ENCODE measurements at places on chromosomes 11 and 22.

GRCh38 chr22:19892925-19893324 lies 38.3 kb upstream of the GNB1L start:
- no peak for DNase-seq

DNA sequence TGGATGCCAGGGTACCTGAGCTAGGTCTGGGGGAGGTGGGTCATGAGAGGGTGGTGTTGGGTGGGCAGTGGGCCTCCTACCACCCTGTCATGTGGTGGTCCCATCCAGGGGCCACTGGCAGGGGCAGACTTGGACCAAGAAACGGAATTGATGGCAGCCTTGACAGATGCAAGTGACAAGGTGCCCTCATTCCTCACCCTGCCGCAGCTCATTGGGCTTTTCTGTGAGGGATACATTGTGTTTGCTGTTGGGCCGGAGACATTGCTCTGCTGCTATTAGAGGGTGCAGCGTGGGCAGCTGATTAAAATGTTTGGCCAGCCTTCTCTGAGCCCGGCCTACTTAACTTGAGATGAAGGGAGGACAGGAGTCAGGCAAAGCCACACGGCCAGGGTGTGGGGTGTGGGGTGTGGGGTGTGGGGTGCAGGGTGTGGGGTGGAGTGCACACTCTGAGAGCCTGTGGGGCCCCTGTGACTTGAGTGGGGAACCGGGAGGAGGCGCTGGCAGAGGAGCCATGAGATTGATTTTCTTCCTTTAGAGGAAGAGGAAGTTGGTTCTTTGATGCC lies 351.5 kb downstream of the TBC1D22A start:
- DNase-seq, result no peak

- DNase-seq, result no peak
Observed at GRCh38 chr22:27877501-27877900, 41.6 kb downstream of the PITPNB start.

GRCh38 chr22:47367993-47368945 lies 605.8 kb downstream of the TBC1D22A start:
- no peak for DNase-seq

DNA sequence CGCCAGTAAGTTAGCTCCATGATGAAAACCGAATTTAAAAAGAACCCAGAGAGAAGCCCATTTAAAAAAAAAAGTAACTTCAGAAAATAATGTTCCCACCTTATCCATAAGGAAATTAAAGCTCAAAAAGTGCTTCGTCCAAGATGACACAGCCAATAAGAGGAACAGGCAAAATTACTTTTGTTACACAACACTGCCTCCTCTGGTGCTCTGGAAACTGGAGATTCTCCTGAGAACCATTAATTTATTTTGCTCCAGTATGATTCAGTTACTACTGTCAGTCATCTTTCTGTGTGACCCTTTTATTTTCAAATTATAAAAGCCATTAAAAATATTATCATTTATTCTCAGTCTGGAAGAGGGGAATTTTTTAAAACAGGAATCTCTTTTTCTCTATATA lies 2.0 kb downstream of the IFT27 start:
- no peak for DNase-seq

DNA sequence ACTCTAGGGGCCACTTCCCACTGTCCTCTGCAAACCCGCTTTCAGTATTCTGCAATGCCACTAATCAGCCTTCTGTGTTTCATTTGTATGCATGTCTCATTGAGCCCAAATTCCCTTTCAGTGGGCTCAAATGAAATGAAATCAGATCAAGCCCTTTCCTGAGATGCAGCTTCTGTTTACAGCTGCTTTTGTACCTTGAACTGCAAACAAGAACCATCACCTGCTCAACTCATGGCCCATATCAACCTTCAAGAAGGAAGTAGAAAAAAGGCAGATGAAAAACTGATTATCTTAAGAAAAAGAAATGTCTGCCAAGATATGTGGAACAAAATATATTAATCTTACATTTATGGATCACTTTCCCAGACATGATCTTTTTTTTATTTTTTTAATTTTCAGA lies 141.1 kb upstream of the ARHGAP42 start:
- DNase-seq, result no peak

DNA sequence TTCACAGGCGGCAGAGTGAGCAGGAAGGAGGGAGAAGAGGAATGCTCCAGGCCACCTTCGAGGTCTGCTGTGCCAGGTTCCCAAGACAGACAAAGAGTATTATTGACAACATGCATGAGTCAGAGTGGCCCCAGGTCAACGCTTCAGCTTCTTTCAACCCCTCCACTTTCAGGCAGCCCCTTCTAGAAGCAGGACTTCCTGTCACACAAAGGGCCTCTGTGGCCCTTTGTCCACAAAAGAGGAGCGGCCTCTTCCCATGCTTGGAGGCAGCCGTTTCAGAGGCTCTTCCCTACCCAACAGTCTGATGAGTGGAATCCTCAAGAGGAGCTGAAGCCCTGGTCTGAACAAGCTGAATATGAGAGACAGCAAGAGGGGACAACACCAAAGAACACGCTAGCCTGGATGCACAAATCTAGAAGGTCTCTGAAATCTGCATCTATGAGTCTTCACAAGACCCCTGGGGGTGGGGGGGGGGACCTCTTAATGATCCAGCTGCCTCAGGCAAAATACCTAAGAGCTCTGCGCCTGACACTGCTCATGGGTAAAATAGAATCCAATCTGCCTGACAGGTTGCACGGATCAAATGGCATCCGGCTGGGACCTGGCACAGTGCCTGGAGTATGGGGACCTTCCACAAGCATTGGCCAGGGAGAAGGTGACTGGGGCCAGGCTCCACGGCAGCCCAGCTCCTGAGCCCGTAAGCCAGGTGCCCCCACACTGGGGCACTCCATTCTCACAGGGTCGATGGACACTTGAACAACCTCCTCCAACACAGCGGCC lies 67.5 kb downstream of the PACSIN2 start:
- no peak for DNase-seq

- no peak for DNase-seq
Observed at GRCh38 chr11:34940026-34940677, 23.7 kb downstream of the PDHX start.

All from effector memory CD8-positive, alpha-beta T cell (primary cell).